Right ventricle myocardium superior (tissue), 1 donor: ENCODE measurements at places on chromosomes 5 and 9. TPM values are rescaled to one million over a fixed set of nuclear protein-coding genes. Genes with fewer than 3 reads are reported as not detected.

DNA sequence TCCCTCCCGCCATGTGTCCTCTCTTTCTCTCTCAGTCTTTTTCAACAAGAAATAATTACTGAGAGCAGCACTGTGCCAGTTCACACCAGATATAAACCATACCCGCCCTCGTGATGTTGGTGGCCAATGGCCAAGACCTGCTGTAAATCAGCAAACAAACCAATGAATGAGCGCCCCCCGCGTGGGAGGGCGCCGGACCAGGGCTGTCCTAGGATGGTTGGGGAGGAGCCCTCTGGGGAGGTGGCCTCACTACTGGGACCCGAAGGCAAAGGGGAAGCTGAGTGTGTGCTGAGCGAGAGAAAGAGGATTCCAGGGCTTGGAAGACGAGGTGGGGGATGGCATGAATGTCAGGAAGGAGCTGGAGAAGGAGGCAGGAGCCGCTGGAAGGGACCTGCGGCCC lies 51.2 kb upstream of the BARHL1 start:
- no peak for DNase-seq

The SPDL1 gene
- total RNA-seq: 3.4 TPM

The SNCAIP gene
- total RNA-seq: 1.2 TPM

The BTNL3 gene
- not detected for total RNA-seq

The RMND5B gene
- 33.7 TPM for total RNA-seq
